ENCODE measurements at places on chromosomes 7 and 10.

- no peak for DNase-seq
Observed at GRCh38 chr7:47285860-47286491, 295.9 kb downstream of the TNS3 start.

DNA sequence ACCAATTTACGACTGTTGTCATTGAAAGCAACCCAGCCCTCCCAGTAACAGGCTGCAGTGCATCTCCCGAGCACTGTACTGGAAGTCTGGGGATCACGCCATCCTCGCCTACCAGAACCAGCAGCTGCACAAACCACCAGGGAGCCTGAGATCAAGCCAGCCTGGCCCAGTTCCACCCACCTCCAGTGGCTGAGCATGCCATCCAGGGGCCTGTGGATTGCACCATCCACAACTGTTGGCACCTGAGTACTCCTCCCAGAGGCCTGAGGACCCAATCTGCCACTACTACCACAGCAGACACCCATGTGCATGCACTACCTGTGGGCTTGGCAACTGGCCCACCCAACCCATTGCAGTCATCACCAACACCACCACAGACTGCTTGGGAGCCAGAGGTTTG is 44.2 kb downstream of the HERPUD2 start:
- DNase-seq: no peak

DNA sequence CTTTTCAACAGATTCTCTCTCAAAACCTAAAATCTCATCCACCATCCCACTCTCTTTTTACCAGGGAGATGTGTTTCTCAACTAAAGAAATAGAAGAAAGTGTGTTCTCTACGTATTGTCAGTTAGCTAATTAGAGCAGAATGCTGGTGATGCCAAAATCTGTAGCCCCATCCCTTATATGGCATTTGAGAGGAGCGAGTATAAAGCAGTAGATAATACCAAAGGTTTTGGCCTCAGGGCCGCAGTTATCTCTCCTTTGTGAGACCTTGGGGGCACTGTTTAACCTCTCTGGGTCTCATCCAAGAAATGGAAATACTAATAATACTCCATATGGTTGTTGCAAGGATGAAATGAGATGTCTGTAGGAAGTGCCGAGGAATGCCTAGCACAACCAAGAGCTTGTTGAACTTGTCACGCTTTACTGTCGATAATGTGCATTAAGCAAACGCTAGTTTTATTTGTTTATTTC is 456 bp upstream of the DLD start:
- DNase-seq: no peak

DNA sequence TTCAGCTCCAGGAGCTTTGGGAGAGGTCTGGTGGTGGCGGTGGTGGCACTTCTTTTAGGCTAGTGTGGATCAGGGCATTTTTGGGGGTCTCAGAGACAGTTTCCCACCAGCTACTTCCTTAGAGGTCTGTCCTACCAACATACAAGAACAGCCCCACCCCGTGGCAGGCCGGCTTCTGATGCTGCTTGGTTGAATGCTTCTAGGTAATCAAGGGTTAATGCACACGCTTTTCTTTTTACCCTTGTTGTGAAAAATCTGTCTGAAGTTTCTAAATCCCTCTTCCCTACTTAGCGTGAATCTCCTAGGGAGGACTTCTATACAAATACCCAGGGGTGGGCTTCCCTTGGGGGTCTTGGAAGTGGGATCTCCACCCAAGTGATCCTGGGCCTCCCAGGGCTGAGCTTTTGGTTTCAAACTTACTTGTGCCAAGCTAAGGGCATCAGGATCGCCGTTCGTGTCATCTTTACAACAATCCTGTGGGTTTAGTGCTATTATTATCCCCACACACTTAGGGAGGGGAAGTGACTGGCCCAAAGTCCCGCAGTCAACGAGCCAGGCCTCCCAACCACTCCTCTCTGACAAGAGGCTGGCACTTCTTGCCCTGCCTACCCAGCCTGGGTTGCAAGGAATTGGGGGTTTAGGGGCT is 1.7 kb downstream of the SH2B2 start:
- DNase-seq: no peak

DNA sequence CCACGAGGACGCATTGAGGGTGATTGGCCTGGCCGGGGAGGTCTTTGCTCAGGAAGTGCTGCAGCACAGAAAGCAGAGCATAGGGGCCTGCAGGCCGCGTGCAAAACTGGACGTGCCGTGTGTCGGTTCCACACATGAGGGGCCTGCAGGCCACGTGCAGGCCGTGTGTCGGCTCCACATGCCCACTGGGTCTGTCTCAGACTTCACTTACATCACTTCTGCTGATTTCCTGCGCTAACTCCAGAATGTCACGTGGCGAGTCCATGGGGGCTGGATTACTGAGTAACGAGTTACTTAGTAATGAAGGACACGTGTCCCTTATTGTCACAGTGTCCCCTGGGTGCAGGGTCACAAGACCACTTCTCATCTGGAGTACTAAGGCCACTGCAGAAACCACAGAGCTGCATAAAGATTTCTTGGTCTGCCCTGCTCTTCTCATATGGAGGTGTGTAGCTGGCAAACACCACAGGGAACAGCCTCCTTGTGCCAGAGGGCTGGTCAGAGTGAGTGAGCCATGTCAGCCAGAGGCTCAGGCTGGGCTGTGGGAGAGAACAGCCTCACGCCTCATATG is 60.8 kb downstream of the GDI2 start:
- DNase-seq: no peak

DNA sequence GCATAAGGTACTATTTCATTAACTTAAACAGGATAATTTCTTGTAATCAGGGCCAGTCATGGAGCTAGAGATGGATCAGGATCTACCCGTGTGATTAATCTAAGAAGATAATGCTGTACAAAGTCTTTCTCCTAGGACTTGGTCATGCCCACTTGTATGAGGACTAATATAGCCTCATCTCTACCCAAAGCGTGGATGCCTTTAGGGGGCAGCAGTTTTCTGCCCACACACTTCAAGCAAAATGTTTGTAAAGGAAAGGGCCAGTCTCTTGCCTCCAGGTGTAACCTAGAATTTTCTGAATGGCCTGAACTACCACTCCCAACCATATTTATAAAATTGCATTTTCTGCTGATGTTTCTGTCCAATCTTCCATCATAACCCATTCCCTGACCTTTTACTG is 764.0 kb upstream of the IGFBP3 start:
- no peak for DNase-seq

DNA sequence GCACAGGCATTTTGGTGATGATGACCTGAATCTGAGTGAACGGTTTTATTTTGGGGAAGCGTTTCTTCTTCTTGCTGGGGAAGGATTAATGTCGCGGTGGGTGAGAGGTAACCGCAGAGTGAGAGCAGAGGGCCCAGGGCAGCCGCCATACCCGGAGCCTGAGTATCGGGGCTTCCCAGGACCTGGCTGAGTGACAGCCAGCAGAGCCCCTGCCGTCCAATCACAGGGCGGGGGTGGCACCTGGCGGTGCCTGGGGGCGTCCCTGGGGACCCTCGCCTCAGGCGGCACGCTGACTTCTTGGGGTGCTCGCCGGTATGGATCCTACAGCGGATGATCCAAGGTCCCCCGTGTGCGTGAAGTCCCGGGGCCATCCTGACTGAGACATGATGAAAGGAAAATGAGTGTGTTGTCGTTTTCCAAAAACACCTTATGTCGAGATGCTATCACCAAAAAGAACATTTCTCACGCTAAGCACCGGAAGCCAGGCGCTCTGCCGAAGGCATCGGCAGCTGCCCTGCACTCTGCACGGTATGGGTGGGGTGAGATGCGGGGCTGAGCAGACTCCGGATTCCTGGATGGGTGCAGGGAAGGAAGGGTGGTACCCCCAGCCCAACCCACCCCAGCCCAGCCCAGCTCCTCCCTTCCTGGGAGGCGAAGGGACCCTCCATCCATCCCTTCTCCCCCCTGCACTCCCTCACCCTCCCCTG is 227.9 kb upstream of the SHH start:
- DNase-seq: no peak
